Vagina (tissue), 2 donors: ENCODE measurements at places on chromosomes 13 and 19.

DNA sequence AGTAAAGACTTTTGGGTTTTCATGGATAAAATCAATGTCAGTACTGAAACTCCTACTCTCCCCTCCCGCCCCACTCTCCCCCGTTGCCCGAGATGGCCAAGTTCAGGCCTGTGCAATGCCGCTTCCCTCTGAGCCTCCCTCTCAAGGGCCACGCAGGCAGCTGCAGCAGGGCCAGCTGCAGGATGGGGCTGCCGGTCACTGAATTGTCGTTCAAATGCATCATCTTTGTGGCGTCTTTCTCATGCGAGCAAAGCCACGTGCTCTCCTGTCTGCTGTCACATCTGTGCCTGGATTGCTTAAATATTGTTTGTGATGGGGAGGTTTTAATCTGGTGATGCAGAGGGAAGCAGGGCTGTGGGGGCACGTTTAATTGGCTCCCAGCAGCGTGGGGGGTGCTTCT is 26.6 kb downstream of the SHISA2 start:
- no peak for DNase-seq

- DNase-seq = peak; percentile 44
Measured at GRCh38 chr19:31706691-31707620, 357.7 kb upstream of the TSHZ3 start.

GRCh38 chr19:49057636-49058234 is at the start of gene CGB7:
Gene CGB7 (minus strand): TSS chr19:49057749. CDS start chr19:49055375, 2,374 bp downstream.
- DNase-seq = no peak

DNA sequence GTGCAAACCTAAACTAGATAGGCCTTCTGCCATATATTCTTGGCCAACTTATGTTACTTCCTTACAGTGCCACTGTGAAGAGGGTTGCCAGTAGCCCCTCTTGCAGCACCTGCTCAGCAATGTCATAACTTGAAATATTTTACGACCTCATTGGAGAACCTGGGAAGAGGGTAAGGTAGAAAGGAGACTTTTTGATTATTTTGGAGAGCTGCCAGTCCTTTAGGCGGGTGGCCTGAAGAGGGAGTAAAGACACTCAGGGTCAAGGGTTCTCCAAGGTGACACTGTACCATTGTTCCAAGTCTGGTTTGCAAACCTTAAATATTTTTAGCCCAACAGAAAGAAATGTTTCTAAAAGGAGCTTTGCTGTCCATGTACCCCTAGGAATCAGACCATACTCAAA is 118.3 kb downstream of the FLT1 start:
- DNase-seq = no peak

GRCh38 chr13:109007946-109008345 is 378.5 kb downstream of the MYO16 start:
- no peak for DNase-seq

- no peak for DNase-seq
Measured at GRCh38 chr19:29510701-29511265, 15.0 kb upstream of the VSTM2B start.
